BJ (cell line): ENCODE measurements at places on chromosomes 12 and 14. TPM values are rescaled to one million over a fixed set of nuclear protein-coding genes. Genes with fewer than 3 reads are reported as not detected.

DNA sequence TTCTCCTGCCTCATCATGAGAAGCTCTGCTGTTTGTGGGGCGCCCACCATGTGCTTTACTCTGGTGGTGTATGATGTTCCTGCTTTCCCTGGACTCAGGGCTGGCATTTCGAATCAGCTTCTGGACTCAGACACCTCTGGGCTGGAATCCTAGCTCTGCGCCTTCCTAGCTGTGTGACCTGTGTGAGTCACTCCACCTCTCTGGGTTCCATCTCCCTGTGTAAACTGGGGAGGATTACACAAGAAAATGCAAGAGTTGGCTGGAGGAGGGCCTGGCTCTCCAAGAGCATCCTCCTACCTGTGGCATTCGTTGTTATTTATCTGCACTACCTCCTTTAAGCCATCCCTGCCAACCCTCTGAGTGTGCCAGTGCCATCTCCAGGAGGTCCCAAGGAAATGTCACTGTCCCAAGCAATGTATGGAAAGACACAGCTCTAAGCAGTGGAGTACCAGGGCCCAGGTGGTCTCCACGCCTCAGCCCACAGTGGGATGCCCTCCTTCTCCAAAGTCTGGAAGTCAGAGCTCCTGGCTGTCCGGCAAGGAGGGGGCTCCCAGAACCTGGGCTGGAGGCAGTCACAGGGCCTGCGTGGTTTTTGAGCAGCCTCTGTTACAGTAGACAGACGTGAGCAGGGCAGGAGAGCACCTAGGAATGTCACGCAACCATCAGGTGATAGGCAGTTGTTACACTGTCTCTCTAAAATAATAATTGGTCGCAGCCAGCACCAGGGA is 7.3 kb upstream of the TNFAIP2 start:
- DNase-seq = no peak

- DNase-seq = peak; percentile 19
Observed at GRCh38 chr12:88889326-88890110, 309.2 kb upstream of the KITLG start.

The CLEC9A gene
- polyA plus RNA-seq = not detected in 2 replicates

The AP1G2 gene
- 33.3 and 54.5 TPM in 2 replicates for polyA plus RNA-seq

The JPH4 gene
- not detected in 2 replicates for polyA plus RNA-seq
